ENCODE measurements at places on chromosomes 2 and 18.

DNA sequence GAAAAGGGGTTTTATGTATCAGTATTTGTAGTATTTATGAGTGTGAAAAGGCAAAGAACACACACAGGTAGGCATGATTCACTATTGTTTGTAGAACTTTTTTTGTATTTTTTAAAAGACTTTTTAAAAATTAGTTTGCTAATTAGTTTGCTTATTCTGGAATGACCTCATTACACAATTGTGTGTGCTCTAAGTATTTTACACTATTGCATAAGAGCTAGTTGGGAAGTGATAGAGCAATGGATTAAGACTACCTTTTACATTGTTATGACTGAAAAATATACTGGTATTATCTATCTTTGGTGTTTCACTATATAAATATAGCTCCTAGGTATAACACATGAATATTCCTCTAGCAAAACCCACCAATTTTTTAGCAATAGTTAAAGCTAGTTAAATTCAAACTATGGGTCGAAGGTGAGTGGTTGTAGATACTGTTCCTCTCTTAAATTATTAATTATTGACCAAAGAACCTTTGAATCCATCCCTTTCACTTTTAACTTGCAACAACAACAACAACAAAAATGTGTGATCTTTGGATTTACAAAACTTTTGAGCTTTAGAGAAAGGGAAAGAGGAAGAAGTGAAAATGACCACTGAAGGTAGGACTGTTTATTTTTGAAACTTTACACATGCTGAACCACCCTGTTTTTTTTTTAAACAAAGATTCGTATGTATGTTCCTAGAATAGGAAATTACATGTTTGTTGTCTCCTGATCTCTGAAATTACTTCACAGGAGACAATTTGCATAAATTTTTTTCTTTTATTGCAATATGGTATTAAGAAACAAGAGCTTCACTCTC is 18.7 kb downstream of the ITPRID2 start:
- DNase-seq = no peak

GRCh38 chr2:157902692-157903091 is 26.6 kb upstream of the ACVR1 start:
- DNase-seq = no peak

- DNase-seq = no peak
Measured at GRCh38 chr2:146807568-146808168, 1037.2 kb upstream of the ACVR2A start.

- no peak for DNase-seq
Measured at GRCh38 chr2:56170504-56170903, 13.3 kb upstream of the CCDC85A start.

- DNase-seq = no peak
Measured at GRCh38 chr2:236740506-236740905, 170.9 kb downstream of the ACKR3 start.
